ENCODE measurements at places on chromosomes 16 and 17. TPM values are rescaled to one million over a fixed set of nuclear protein-coding genes. Genes with fewer than 3 reads are reported as not detected.

MILR1 gene
- total RNA-seq: 2.0 TPM

MPDU1 gene
- 120 TPM for total RNA-seq

C16orf96 gene
- not detected for total RNA-seq

ORC6 gene
- 45.9 TPM for total RNA-seq

ENPP7 gene
- not detected for total RNA-seq

PRKAR1A gene
- 176 TPM for total RNA-seq

C17orf113 gene
- total RNA-seq: 0.47 TPM

HYDIN gene
- total RNA-seq: 0.37 TPM

TNFRSF12A gene
- 621 TPM for total RNA-seq

ST6GALNAC1 gene
- total RNA-seq: 0.14 TPM

CCL4 gene
- not detected for total RNA-seq

LCMT1 gene
- 38.4 TPM for total RNA-seq

ITPRIPL2 gene
- 11.6 TPM for total RNA-seq

HEXD gene
- total RNA-seq: 10.6 TPM

MMP2 gene
- total RNA-seq: 13.6 TPM

NGFR gene
- total RNA-seq: 0.70 TPM

SMTNL2 gene
- 0.36 TPM for total RNA-seq

ANKS4B gene
- 0.06 TPM for total RNA-seq

RNF43 gene
- total RNA-seq: 0.17 TPM
